Muscle of back (tissue), 13 donors: ENCODE measurements at places on chromosomes 3 and 15. TPM values are rescaled to one million over a fixed set of nuclear protein-coding genes. Genes with fewer than 3 reads are reported as not detected.

DNA sequence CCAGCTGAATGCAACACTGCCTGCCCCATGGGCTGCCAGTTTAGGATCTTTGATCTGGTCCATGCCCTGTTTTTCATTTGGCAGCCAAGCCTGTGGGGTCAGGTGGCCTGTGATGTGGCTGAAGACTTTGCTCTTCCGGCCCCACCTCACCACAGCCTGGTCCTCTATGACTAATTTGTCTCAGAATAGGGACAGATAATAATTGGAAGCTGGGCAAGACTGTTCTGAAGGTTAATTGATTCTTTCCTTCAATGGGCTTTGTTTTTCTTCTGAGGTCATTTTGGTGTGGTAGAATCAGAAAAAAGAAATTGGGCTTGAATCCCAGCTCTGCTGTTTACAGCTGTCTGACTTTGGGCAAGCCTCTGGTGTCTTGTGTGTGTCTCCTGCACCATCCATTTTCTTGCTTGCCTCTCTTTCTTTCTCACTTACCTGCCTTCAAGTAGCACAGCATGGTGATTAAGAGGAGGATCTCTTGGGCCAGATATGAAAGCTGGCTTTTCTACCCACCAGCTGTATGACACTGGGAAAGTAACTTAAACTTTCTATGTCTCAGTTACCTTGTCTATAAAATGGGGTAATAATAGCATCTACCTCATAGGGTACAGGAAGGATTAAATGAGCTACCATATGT is 24.2 kb downstream of the ABHD2 start:
- DNase-seq, result no peak

DNA sequence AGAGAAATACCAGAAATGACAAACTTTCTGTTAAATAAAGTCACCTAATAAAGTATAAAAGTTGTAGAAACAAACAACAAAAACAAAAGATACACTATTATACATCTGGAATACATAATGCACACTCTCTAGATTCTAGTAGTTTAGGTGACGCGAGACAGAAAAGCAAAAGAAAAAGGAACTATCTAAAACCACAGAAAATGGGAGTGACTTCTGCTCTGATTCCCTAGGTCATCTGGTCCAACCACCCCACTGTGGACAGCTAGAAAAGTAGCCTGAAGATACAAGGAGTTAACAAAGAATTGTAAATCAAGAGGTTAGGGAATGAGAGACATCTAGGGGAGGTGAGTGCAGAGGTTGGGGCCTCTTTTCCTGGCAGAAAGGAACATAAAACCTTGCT is 39.1 kb downstream of the DHX36 start:
- DNase-seq, result no peak

DNA sequence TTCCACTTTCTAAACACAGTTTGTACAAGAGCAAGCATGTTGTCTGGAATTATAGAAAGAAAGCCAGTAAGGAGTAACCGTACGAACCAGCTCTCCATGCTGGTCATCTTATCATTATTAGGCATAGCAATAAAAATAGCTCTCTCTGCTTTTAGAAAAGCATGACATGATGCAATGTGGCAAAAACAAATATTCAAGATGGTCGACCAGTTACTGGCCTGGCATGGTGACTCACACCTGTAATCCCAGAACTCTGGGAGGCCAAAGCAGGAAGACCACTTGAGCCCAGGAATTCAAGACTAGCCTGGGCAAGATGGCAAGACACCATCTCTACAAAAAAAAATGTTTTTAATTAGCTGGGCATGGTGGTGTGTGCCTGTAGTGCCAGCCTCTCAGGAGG is 2.6 kb upstream of the MAP4 start:
- DNase-seq, result no peak

DNA sequence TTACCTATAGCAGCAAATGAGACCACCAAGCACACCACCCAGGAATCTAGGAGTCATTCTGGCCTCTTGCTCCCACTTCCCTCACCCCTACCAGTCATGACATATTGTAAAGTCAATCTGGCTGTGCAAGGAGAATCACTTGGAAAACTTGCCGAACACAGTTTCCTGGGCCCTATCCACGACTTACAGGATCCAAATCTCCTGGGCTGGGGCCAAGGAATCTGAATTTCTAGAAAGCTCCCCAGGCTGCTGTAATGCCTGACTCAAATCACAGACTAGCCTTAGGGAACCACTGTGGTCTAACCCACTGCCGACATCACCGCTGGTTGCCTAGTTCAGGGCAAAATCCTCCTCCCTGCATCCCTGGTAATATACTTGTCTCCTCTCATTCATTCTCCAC is 4.2 kb upstream of the CRABP1 start:
- no peak for DNase-seq

Gene CNTN3
- polyA plus RNA-seq, result 11.2 TPM

DNA sequence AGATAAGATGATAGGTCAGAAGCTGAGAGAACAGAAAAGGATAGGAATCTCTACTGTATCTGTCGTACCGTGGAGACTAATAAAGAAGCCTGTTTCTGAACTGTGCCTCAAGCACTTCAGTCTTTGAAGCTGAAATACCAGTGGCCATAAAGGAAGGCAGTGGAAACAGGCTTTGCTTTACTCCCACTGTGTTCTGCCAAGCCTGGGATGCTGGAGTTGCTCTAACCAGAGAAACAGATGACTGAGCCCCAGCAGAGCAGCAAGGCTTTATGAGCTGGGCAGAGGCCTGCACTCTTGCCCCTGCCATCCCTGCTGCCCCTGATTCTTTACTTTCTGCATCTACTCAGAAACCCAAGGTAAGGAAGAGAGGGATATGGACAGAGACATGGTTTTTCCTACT is 89.4 kb downstream of the PDE8A start:
- DNase-seq, result no peak
